ENCODE measurements at places on chromosomes 16 and 17.

- DNase-seq = no peak
Measured at GRCh38 chr16:35751191-35751941, 2292.0 kb downstream of the TP53TG3F start.

DNA sequence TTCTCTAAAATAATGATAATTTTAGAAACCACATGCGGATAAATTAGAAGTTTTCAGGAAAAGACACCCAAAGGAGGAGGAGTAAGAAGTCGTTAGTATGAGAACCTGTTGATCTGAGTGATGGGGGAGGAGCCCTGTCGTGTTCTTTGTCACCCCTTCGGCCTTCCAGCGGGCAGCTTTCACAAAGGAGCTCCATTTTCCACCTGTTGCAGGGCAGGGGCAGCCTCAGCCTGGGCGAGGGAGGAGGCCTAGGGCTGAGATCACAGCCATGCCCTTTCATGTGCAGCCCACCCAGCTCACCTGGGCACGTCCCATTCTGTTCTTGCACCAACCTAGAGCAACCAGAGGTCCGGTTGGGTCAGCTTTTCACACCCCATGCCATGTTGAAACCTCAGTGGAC lies 5.3 kb downstream of the DUSP14 start:
- no peak for DNase-seq

DNA sequence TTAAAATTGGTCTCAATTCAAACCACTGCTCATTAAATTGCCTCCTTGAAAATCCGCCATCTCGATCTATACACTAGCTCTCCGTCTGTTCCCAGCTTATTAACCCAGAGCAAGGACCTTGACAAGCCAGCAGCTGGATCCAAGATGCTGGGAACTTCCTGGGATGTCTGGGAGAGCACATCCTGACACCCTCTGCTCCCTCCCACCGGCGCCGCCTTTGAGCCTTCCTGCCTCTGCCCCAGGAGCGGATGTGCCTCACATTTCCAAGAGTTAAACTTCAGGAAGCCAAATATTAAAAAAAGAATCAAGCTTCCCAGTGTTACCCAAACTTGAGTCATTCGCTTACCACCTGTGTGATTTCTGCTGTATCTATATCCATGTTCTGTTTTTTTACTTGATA lies 107.9 kb downstream of the HAPSTR1 start:
- DNase-seq = no peak

DNA sequence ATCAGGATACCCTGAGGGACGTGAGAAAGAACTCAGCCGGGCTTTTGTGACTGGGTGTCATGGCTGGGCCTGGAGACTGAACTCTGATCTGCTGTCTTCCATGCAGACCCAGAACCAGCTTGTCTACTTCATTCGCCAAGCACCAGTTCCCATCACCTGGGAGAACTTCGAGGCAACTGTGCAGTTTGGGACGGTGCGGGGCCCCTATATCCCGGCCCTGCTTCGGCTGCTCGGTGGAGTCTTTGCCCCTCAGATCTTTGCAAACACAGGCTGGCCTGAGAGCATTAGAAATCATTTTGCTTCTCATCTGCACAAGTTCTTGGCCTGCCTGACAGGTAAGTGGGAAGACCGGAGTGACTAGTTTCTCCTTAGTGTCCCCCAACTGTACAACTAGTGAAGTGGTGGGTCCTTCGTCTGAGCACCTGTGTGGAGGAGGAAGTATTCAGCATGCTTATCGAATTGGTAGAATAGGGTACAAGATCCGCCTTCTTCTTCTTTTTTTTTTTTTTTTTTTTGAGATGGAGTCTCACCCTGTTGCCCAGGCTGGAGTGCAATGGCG lies 15.5 kb downstream of the DNAH2 start:
- no peak for DNase-seq

- DNase-seq = no peak
Measured at GRCh38 chr16:88355389-88356123, 27.2 kb upstream of the ZNF469 start.

DNA sequence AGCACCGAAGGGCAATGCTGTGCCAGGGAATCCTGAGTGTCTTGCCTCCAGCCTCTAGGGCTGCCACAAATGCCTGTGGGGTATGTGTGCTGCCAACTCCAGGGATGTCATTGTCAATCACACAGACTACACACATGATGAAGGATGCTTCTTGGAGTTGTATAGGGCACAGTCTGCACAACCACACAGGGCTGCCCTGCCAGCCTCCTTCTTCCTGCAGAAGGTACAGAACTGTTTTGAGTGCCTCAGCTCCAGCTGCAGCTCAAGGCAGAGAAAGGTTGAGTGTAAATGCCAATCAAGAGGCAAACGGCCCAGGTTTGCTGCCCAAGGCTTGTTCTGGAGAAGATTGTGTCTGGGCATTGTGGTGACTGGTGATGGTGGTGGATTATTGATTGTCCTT lies 15.6 kb downstream of the SCNN1B start:
- DNase-seq = no peak

- DNase-seq = no peak
Measured at GRCh38 chr16:90023078-90023447, 3.8 kb upstream of the DBNDD1 start.

- no peak for DNase-seq
Measured at GRCh38 chr16:73887911-73888310, 408.7 kb upstream of the PSMD7 start.

DNA sequence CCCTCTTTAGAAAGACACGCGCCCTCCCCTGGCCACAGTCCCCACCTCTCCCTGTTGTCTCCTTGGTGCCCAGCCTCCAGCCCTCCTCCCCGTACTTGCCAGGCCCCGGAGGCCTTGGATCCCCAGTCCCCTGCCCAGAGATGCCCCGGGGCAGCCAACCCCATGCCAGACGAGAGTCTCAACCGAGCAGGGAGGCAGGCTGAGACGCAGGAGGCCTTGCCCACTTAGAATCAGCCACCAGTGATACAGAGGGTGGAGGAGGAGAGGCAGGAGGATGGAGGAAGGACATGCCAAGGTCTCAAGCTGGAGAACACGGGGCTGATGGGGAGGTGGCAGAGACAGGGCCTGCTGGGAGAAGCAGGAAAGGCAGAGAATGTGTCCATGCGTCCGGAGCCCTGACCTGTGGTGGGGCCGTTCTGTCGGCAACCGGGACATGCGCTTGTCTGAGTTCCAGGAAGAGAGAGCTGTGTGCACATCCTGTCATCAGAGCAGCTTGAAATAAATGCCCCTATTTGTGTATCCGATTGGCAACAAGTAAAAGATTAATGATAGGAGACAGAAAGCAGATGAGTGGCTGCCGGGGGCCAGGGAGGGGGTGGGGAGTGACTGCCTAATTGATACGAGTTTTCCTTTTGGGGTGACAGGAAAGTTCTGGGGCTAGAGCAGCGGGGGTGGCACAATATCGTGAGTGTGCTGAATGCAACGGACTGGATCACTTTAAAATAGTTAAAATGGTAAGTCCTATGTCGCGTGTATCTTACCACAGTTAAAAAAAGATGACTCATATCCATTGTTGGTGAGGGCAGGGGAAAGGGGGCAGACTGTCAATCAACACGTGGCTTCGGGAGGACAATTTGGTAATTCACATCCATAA lies 44.7 kb upstream of the MEAK7 start:
- no peak for DNase-seq

DNA sequence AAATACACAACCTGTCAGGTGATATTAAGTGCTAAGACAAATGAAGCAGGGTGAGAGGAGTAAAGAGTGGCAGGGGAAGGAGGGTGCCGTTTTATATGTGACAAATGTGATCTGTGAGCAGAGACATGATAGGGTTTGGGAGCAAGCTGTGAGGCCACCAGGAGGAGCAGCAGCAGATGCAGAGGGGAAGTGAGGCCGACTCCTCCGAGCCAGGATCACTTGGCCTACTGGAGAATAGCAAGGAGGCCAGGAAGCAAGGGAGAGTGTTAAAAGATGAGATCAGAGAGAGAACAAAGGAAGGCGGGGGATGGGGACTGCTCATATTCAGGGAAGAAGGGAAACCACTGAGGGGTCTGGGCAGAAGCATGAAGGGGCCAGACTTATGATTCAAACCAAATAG lies 129.4 kb downstream of the TANGO6 start:
- peak; percentile 2 for DNase-seq

- DNase-seq = no peak
Measured at GRCh38 chr17:5405400-5405799, 14.1 kb downstream of the NUP88 start.

- DNase-seq = no peak
Measured at GRCh38 chr17:82582213-82582612, 62.7 kb downstream of the FOXK2 start.

GRCh38 chr16:50838885-50839284 lies 97.0 kb downstream of the CYLD start:
- no peak for DNase-seq

DNA sequence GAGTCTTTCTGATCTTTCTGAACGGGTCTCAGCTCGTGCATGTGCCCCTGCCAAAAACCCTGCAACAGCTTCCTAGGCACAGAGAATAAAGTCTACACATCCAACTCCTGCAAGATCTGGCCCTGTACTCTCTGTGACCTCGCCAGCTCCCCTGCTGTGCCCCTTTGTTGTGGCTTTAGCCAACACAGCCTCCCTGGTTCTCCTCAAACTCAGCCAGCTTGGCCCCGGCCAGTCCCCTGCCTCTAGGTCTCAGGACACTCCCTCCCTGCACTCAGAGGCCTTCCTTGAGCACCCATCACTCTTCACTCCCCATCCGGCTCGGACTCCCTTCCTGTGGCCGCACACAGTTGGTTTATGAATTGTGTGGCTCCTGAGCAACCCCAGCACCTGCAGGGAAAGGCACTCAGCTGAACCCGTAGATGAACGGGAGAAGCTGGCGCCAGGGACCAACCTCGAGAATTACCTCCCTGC lies 1.4 kb downstream of the CEP131 start:
- no peak for DNase-seq

- DNase-seq = no peak
Measured at GRCh38 chr17:74325376-74325742, 667 bp upstream of the KIF19 start.

GRCh38 chr16:74680681-74681080 lies 14.0 kb upstream of the RFWD3 start:
- DNase-seq = no peak

DNA sequence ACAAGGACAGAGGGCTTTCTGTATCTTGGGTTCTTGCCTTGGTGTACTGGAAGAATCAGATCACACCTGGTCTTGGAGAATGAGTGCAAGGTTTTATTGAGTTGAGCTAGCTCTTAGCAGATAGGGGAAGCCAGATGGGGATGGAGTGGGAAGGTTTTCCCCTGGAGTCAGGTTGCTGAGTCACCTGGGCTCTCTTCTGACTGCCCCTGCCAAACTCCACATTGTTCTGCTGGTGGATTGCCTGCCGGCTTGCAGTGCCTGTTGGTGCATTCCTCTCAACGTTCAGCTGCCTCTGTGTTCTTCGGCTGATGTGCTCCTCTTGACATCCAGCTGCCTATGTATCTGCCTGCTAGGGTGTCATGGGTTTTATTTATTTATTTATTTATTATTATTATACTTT lies 1431.1 kb downstream of the CDH8 start:
- DNase-seq = no peak

DNA sequence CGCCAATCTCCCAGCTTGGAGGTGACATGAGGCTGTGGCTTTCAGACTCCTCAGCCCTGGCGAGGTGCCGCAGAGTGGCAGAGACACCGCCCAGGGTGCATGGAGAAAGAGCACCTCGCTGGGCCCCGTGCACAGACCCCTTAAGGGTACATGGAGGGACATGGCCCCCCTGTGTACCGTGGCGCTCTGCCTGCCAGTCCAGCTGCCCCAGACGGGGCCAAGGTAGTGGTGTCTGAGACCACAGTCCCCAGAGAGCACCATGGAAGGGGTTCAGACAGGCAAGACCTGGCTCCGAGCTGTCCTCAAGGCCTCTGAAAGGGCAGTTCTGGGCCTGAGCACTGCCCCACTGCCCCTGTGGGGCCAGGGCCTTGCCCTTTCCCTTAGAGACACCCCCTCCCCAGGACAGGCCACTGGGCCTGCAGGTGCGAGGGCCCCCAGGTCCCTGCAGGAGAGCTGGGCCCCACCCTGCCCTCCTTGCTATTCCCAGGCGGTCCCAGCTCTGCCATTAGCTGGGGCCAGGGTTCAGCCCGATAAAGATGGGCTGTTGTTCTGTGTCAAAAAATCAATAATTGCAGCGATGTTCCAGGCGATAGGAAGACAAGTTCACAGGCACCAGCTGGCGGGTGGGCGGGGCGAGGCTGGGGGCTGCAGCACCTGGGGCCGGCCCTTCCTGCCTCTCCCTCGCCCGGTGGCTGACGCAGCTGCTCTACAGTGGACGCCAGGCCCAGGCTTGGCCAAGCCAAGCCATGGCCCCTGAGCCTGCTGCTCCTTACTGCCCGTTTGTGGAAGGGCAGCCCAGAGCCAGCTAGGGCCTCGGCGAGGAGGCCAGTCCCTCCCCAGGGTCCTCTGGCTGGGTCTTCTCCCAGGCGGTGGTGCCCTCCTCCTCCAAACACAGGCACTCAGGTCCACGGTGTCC lies 51.7 kb downstream of the ZFPM1 start:
- no peak for DNase-seq

GRCh38 chr17:31494259-31495021 lies 103.0 kb downstream of the RAB11FIP4 start:
- DNase-seq = no peak

DNA sequence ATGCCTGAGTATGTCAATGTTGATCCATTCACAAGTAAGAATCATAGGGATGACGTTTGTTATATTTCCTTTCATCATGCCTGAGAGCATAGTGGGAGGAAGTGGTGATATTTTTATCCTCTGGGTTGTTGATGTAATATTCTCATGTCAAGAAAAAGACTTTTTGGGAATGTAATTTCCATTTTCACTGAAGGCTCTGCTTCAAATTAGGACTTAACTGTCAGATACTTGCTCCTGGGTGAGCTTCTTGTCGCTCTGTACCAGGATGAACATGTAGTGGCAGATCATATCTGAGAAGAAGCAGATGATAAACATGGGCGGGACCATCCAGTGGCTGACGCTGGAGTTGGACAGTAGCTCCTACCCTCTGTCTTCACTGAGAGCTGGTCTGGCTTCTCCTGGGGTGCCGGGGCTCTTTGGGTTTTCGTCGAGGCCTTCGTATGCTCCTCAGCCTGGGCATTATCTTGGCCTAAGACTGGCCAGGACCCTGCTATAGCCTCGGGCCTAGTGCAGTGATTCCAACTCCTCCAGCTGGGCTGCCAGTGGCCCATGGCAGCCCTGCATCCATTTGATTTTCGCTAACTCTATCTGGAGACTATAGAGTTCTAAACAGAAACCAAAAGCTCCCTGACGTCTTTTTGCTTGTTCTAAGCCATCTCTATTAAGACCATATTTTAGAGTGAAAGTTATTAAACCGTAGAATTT lies 19.7 kb downstream of the CYB5B start:
- no peak for DNase-seq

Data from thymus (tissue), 14 donors.